ENCODE measurements at places on chromosomes 4 and X.
A peak's percentile ranks its signal among the peaks of the same experiment; 100 is the strongest.

DNA sequence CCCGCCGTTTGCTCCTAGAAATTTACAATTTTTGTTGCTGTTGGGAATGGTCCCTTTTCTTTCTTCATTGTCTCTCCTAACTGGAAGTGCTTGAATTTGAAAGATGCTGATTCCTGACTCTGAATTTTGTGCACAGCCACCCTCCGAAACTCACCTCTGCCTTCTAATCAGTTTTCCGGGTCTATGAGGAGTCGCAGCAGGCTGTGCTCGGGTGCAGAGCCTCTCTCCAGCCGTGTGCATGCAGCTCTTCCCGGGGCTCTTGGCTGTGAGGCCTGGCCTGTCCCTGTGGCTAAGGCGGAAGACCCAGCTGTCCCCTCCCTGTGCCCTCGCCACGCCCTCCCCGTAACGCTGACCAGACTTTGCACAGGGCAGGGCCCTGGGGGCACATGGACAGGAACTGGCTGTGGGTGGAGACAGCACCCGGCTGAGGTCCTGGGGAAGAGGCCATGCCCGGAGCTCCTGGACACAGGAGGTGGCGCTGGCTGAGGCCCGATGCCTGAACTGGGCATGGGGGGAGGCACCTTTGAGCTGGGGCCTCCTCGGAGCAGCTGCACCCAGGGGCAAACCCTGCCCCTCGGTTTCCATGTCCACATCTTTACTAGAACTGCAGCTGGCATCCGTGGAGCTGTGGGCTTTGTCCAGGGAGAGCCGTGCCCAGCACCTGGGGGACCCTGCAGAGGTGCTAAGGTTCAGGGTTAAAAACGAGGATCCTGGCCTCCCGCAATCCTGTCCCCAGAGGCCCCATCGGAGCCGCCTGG is 32.6 kb upstream of the SPON2 start:
- no peak for DNase-seq

DNA sequence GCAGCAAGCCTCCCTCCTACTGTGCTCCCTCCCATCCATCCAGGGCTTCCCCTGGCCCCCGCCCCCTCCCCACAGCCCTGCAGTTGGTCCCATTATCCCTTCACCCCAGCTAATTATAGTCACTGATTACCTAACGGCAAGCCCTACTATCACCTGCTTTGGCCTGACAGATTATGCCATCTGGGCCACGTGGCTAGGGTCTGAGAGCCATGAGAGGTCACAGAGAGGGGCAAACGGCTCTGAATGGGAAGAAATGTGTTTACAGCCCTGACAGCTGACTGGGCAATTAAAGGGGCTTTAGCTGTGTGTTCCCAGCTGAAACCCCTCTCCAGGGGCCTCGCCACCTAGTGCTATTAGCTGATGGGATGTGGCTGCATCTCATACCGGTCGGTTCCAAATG is 134.4 kb upstream of the CPEB2 start:
- DNase-seq = peak; percentile 88

DNA sequence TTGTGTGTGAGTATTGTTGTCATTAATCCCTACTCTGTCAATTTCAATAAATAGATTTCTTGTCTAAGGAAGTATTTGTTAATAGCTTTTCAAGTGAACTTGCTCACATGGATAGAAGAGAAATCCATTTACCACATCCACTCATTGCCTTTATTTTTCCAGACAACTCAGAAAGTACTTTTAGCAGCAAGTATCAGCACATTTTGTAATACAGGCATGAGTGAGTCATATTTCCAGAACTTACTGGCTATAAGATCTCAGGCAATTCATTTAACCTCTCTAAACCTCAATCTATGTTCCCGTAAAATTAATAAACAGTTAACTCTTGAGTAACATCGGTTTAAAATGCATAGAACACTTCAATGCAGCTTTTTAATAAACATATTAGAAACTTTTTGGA is 317.9 kb upstream of the PCDH7 start:
- DNase-seq = no peak

DNA sequence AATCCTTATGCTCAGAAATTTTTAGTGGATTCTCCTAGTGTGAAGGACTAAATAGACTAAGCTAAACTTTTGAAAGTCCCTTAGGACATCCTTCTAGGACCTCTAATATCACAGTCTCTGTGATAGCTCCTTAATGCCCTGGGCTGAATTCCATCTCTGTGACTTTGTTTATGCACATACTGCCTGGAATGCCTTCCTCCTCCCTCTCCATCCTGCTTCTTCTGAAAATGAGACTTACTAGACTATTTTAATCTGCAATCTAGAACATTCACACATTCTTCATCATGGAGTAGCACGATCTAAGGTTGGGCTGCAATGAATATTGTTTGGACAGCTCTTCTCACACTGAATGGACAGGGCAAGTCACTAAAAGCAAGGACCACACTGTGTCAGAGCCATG is 65.0 kb upstream of the MSX1 start:
- no peak for DNase-seq

DNA sequence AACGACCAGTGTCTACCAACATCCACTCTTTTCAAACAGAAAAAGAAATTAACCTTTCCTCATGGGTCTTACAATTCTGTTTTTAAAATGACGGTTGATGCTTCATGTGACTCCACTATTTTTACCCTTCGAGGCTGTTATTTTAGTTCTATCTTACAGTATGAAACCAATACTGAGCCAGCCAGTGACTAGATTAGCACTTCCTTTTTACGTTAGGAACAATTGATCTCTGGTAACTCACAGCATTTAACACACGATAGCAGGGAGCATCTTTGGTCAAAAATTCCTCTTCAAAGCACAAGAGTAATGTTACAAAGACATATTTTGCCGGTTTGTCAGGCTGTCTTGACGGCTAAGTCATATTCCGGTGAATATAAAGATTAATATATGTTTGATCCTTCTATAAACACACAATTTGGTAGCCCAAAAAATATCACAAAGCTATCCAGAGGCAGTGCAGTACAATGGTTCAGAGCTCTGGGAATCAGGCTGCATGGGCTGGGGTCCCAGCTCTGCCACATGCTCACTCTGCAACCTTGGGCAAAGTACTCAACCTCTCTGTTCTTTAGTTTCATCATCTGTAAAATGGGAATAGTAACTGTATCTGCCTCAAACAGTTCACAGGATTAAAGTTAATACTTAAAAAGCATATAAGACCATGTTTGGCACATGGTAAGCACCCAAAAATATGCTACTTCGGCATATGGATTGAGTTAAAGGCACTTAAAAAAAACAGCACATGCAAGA is 62.9 kb upstream of the TXK start:
- DNase-seq = no peak

DNA sequence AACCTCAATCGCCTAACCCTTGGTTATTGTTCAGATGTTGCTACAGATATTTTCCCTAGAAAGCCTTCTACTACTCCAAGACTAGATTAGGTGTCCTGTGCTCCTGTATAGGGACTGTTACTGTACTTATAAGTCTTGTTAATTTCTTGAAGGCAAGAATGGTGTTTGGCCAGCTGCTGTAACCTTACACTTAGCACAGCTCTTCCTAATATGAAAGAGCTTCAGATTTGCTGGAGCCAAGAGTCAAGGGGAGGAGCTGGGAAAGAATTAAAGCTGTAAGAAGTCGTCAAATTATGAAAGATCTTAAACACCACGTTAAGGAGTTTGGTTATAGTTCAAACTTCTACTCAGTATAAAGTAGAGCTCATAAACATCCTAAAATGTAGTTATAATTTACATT is 245.9 kb upstream of the TLL1 start:
- no peak for DNase-seq

GRCh38 chr4:1628892-1629698 is 55.0 kb downstream of the FAM53A start:
- DNase-seq = peak; percentile 89

DNA sequence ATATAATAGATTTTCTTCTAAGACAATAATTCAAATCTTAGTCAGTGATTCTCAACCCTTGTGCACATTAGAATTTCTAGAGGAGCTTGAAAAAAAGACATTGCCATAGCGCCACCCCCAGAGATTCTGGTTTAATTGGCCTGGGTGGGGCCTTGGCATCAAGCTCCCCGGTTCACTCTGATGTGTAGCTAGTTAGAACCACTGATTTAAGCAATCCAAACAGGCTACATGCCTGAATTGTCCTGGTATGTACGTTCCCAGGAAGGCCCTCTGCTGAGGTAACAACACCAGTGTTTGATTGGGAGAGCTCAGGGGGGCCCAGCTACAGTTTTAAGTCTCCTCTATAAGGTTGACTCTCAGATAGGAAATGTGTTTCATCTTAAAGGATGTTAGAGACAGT is 1.3 kb upstream of the ATP10D start:
- no peak for DNase-seq

- DNase-seq = no peak
Observed at GRCh38 chr4:18291981-18292380, 270.4 kb upstream of the LCORL start.

DNA sequence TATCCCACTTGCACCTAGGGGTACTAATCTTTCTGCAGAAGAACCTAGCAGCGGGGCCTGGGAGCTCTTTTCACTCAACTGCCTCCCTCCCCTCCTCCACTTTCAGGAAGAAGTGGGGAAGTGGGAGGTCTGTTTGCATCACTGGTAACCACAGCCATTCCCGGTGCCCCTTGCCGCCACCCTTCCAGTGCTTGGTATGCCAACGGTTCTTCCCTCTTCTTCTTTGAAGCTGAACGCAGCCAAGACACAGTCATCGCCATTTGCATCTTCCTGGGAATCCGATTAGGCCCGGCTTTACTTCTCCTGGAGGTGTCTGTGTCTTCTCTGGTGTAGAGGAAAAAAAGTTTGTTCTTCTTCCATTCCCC is 47.2 kb upstream of the RBPJ start:
- DNase-seq = no peak

- DNase-seq = no peak
Observed at GRCh38 chr4:41179498-41180195, 34.7 kb downstream of the APBB2 start.

DNA sequence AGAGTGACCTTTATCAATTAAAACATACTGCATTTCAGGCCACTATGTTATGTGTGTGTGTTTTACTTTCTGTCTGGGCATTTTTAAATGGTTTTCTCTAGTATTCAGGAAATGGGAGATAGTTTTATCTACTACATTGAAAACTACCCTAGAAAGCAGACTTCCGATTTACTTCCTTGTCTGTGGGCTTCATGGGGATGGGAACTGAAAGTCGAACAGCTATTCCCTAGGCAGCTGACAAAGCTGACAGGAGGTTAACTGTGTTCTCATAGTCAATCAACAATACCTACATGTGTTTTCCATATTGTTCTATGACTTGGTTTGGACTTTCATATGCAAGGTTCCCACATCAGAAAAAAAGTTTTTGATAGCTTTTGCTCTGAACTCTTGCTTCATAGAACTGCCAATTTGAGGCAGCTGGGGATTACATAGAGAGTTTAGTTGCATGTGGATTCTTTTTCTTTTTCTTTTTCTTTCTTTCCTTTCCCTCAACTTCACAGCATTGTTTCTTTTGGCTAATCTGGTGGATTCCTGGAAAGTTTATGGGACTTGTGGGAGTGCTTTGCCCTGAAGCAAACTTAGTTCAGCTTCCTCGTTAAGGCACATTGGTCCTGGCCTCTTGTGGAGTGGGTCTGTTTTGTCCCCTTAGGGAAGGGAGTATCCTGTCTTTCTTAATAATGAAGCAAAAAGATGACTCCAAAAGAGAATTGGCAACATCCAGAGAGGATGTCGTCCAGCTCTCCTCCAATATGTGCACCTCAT is 327.1 kb upstream of the GIMD1 start:
- peak; percentile 23 for DNase-seq

GRCh38 chr4:138841343-138841742 is 174.2 kb upstream of the NOCT start:
- no peak for DNase-seq

DNA sequence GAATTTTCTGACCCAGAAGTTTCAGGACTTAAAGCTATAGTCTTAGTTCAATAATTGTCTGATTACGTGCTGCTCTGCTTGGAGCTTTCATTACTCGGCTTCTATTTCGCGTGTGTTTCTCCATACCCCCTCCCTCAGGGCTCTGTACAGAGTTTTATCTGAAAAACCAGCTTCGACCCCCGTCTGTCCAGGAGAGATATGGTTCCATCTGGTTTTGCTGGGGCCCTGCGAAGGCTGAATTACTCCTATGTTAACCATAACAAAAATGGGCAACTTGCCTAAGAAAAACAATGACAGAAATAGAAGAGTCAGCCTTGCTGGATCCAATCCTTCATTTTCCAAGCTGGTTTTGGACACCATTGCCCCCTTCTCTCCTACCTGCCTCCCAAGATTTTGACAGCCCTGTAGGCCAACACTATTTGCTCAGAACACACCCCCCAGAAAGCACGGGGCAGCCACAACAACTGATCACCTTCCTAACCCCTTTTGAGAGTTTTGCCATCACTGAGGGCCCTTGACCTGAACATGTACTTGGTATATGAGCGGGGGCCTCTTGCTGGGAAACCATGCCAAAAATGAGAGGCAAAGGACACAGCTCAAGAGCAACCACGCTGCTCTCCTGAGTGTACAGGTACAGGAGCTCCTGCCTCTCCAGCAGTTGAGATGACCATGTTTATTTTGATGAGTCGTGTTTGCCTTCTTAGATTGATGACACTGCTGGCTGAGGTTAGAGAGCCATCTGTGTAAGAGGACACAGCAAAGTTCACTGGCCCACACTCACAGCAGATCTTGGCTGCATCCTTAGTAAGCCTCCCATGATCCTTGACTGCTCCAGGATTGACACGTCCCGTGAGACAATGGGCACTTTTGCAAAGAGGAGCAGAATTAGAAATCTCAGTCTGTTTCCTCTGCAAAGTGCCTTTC is 36.2 kb upstream of the ATP6AP2 start:
- DNase-seq = no peak

DNA sequence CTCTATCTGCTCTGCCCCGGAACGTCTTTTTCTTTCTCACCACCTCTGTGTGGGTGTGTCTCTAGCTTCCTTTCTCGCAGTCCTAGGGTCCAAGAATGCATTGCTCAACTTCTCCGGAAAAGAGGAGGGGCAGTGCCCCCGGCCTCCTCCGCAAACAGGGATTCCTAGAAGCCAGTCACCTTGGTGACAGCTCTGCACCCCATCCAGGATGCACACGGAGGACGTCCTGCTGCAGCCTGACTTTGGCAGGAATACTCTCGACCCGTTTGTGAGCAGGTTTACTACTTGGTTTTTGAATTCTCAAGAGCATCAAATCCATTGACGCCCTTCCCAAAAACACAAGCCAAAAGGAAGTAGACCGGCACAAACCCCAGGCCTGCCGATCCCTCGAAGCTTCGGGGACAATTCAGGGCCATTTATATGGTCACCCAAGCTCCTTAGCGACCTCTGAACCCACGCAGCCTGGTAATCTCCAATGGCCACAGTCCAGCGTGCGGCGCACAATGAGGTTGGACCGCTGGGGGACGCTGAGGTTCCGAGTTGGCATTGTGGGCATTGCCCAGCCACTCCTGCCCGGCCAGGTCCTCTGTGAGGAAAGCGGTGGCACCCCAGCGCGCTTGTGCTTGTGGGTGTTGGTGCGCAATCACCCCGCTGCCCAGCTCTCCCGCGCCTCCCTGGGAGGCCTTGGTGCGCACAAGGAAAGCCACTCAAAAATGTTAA is 9.8 kb downstream of the NKX3-2 start:
- DNase-seq = peak; percentile 25
